ENCODE measurements at places on chromosomes 7 and 10.

GRCh38 chr10:5683065-5683464 lies 1.6 kb upstream of the TASOR2 start:
- DNase-seq = peak; percentile 21

DNA sequence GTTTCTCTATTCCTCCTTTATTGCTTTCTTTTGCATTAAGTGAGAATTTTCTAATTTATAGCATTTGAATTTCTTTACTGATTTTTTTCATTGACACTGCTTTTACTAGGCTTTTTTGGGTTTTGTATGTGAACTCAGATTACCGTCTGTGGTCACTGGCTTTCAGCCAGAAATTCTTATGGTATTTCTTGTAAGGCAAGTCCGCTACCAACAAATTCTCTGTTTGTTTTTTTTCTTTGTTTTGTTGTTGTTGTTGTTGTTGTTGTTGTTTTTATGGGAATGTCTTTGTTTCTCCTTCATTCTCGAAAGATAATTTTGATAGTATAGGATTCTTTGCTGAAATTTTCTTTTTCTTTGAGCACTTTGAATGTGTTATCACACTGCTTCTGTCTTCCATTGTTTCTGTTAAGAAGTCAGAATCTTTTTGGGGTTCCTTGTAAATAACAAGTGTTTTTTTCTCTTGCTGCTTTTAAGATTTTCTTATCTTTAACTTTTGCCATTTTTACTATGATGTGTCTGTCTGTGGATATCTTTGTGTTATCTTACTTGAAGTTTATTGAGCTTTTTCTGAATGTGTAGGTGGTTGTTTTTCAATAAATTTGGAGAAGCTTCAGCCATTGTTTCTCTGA lies 7.2 kb downstream of the NET1 start:
- no peak for DNase-seq

- no peak for DNase-seq
These were observed 71.3 kb downstream of the HDAC9 start for GRCh38 chr7:18566829-18567228.

GRCh38 chr10:13347043-13347499 lies 1.0 kb downstream of the SEPHS1 start:
- peak; percentile 30 for DNase-seq

- no peak for DNase-seq
These were observed 182.0 kb upstream of the THSD7A start for GRCh38 chr7:12013983-12014382.

- no peak for DNase-seq
These were observed 15.5 kb downstream of the WAPL start for GRCh38 chr10:86506062-86506461.

- peak; percentile 86 for DNase-seq
These were observed 98.3 kb upstream of the AGK start for GRCh38 chr7:141452911-141453310.

GRCh38 chr7:2820508-2820934 lies 23.6 kb downstream of the GNA12 start:
- DNase-seq = no peak

- no peak for DNase-seq
These were observed 240.2 kb upstream of the NPSR1 start for GRCh38 chr7:34417781-34418180.

DNA sequence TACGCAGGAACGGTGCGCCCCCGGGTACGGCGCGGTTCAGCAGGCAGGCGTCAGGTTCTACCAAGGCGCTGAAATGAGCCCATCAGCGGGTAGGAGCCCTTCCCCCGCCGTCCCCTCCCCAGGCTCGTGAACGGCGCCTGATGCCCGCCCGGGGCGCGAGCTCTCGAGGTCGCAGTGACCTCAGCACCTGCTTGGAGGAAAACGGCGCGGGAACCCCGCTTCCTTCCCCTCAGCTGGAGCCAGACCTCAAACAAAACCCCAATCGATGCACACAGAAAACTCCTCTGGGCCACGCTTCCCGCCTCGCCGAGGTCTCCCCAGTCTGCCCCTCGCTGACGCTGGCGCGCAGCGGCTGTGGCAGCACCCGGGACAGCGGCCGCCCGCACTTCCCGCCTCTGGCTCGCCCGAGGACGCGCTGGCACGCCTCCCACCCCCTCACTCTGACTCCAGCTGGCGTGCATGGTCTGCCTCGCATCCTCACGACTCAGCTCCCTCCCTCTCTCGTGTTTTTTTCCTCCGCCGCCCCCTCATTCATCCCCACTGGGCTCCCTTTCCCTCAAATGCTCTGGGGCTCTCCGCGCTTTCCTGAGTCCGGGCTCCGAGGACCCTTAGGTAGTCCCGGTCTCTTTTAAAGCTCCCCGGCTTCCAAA lies 514 bp upstream of the GAD2 start:
- DNase-seq = peak; percentile 29

GRCh38 chr7:95276114-95276513 lies 48.2 kb downstream of the PON1 start:
- no peak for DNase-seq

DNA sequence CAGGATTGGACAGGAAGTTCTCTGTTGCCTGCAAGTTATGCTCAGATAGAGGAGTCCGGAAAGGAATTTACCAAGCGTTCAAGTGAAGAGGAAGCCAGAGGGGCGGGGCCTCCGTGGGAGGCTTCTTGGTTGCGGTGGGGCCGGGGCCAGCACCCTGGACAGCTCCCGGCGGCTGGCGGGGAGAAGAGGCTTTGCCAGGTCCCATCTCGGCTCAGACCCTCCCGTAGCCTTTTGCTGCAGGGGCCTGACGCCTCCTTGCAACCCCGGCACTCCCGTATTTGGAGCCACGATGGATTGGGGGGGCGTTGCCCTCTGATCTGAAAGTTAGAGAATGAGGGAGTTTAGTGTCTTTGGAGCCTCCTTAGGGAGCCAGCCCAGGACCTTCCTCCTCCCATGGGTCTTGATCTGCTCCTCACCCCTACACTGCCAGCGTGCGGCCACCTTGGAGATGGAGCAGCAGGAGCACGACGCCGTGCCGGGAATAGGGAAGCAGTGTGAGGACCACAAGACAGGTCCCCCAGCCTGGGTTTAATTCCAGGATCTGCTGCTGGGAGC lies 3.1 kb upstream of the SLC18A3 start:
- DNase-seq = peak; percentile 71

DNA sequence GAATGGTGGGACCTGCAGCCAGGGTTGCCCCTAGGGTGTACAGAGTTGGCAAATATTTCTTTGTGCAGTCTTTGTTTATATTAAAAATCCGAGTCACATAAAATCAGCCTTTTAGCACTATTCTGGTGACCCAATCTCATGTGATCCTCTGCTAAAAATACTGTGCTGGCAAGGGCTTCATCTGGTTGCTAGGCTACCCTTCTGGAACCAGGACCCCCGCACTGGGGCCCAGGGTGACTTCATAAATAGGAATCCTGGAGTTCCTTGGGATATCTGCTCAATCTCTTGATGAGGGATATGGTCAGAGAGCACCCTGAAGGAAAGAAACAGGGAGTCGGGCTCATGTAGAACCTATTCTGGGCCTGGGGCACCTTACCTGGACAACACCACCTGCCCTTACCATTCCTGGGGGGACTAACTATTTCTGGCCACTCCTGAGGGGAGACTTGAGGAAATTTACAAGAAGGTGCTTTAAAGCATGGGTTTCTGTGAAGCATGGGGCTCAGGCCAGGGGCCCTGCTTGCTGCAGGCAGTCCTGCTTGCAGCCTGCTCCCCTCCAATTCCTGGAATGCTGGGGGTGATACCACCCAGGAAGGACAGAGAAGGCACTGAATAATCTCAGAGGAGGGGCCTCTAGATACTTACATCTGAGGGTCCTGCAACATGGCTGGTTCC lies 44.7 kb downstream of the SH2D4B start:
- no peak for DNase-seq

- no peak for DNase-seq
These were observed 250.7 kb downstream of the CRPPA start for GRCh38 chr7:16170671-16171070.

DNA sequence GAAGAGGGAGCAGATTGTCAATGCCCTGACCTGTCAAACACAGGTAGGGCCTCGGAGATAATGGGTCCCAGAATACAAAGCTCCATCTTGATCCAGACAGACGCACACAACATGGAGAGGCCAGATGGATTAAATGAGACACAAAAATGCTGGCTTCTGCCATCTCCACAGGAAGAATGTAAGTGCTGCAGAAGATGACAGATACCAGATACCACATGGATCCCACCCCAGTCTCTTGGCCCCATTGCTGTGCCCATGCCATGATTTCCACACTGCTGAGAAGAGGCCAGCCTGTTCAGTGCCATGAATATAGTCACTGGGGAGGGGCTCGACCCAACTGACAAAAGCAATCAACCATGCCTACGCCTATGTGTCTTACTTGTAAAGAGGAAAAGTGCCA lies 487.9 kb downstream of the PARD3 start:
- DNase-seq = no peak

GRCh38 chr10:80324086-80324485 lies 32.5 kb downstream of the DYDC1 start:
- DNase-seq = peak; percentile 6

- DNase-seq = no peak
These were observed 43.7 kb upstream of the BPGM start for GRCh38 chr7:134602881-134603451.

GRCh38 chr7:69060516-69060915 lies 537.8 kb upstream of the AUTS2 start:
- DNase-seq = no peak

DNA sequence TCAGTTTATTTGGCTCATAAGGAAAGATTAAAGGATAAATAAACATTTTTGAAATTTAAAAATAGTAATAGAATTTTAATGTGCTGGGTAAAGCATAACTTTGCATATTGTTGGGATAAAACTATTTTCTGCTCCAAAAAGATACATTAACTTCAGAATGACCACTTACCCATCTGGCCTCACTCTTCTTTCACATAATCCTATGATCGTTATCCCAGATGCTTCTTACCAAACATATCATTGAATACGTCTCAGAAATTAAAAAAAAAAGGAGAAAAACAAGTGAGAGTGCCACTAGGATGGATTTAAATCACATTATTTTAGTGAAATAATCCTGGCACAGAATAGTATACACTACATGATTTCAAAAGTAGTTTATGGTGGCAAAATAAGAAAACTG lies 677.5 kb upstream of the ZWINT start:
- no peak for DNase-seq

DNA sequence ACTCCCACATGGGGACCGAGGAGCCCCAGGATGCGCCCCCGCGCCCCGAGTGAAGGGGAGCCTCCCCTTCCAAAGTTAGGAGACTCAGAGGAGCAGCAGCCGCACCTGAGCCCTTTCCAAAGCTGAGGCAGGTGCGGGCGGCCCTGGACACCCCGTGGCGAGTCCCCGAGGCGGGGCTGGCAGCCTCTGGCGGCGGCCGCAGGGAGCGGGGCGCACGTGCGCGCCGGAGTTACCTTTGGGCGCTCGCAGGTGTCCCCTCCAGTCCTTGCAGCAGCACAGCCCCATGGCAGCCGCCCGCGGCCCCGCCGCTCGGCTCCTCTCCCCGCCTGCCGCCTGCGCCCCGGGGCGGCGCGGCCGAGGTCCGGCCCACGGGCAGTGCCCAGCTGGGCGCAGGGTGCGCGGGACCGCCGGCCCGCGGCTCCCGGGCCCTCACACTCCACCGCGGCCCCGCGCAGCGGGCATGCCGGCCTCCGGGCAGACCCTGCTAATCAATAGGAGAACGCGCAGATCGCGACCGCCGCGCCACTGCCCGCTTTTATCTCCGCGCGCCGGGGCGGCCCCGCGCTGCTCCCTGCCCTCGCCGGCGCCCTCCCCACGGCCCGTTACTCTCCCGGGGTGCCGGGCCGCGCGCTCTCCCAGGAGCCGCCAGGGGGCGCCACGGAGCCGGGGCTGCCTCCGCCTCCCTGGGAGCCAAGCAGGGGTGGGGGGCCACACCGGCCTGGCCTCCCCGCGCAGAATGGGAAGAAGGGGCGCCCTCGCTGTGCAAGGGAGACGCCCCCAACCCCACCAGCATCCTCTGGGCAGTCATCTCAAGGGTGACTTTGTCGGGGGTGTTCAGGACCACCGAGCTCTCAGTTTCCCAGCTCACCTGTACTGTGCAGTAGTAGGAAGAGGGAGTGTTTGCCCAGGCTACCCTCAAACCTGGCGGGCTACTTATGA lies 80.8 kb downstream of the ARHGAP22 start:
- DNase-seq = no peak

GRCh38 chr7:79778786-79779770 lies 325.6 kb upstream of the MAGI2 start:
- no peak for DNase-seq

- no peak for DNase-seq
These were observed 313.0 kb downstream of the DOCK4 start for GRCh38 chr7:111893190-111893589.

- DNase-seq = no peak
These were observed 101.3 kb upstream of the LRRC4 start for GRCh38 chr7:128132426-128133069.

- no peak for DNase-seq
These were observed 38.8 kb downstream of the ERLIN1 start for GRCh38 chr10:100146875-100147650.

DNA sequence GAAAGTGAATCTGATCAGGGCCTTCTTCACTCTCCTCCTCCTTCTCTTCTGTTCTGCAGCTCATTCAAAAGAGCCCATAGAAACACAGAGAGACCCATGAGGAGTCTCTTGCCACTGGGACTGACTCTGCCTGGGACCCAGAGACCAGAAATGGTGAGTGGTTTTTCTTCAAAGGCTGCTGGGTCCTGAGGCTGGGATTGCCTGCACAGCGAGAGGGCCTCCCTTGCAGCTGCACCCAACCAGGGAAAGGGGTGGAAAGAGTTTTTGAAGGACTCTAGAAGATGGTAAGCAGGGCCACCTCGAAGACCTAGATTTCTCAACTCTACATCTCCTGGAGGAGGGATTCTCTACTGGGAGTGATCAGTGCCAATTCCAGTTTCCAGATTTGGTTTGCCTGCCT lies 15.5 kb upstream of the HOXA13 start:
- DNase-seq = no peak

- DNase-seq = no peak
These were observed 3.1 kb downstream of the NKX2-3 start for GRCh38 chr10:99535764-99536337.

GRCh38 chr7:134203186-134203889 lies 76.2 kb downstream of the LRGUK start:
- DNase-seq = no peak

DNA sequence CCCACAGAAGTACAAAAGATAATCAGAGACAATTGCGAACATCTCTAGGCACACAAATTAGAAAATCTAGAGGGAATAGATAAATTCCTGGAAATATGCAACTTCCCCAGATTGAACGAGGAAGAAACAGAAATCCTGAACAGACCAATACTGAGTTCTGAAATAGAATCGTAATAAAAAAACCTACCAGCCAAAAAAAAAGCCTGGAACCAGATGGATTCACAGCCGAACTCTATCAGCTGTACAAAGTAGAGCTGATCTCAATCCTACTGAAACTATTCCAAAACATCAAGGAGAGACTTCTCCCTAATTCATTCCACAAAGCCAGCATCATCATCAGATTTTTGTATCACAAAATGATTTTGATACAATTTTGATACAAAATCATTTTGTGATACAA lies 206.4 kb downstream of the REEP3 start:
- DNase-seq = no peak
